ENCODE measurements at places on chromosomes 16 and 17.

DNA sequence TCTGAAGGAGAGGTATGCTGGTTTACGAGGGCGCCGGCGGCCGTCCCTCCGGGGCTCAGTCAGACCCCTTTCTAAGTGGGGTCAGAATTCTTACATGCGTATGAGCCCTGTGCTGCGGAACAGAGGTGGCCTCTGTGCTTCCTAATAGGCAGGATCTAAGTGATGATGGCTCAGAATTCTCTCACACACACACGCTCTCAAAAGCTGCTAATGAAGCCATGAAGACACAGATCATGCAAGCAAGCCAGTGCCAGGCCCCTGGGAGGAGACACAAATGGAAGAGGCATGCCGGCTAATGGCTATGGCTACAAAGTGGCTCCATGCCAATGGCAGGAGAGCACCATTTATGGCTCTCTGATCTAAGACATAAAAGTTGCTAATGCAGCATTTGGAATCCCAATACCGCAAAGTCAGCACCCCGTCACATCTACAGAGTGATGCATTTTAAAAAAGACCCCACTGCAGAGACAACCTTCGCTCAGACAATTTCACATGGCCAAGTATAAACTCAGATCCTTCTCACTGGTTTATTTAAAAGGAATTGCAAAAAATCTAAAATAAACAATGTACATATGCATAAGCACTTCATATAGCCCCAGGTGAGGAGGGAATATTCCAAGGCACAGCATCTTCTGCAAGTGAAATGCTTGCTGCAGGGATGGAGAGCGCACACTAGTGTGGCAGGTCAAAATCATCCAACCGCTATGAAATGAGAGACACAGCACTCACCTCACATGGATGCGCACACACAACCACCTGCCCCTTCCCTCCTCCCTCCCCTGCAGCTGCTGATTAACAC lies 24.5 kb downstream of the NPLOC4 start:
- peak; percentile 42 for DNase-seq

DNA sequence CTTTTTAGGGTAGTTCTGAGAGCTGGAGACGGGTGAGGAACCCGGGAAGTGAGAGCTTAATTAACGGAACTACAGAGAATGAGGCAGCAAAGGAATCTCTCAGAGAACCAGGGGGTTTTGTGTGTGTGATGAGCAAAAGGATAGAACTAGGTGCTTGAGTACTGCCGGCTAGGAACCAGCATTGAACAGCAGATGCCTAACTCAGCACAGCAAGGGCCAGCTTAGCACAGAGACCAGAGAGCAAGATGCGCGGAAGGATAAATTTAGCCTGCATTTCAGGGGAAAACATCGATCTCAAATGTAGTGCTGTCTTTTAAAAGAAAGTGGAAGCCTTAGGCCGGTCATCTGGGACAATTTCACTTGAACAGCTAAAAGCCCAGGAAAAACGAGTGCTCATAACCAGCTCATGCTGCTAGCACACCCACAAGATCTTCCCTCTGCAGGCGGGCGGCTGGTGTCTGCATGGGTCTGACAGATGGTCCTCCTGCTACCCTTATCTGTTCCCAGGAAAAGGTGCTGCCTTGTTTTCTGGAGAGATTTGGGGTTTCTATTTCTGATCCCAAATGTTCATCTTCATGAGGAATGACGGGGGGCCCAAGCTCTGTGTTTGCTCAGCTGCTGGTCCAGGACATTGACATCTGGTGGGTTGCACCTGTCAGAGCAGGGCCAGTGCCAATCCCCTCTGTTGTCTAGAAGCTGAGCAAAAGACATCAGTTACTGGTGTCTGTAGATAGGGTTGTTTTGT lies 103.9 kb downstream of the SOCS1 start:
- peak; percentile 50 for DNase-seq

- no peak for DNase-seq
Measured at GRCh38 chr16:23500212-23500861, 10.0 kb downstream of the GGA2 start.

DNA sequence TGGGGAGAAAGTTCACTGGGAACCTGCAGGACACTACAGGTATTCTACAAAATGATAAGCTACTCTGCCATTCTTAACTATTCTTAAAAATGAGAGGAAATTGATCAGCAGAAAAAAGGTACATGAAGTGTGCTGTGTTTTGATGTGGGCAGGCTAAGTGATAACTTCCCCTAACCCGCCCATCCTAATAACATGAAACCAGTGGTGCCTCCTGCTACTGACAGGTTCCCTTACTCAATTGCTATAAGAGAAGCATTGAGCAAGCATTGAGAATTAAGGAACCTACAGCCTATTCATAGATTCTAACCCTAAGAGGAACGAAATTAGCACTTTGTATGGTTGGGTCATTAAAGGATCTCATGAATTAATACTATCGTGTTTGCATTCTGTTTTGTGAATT lies 18.9 kb downstream of the XYLT1 start:
- no peak for DNase-seq

DNA sequence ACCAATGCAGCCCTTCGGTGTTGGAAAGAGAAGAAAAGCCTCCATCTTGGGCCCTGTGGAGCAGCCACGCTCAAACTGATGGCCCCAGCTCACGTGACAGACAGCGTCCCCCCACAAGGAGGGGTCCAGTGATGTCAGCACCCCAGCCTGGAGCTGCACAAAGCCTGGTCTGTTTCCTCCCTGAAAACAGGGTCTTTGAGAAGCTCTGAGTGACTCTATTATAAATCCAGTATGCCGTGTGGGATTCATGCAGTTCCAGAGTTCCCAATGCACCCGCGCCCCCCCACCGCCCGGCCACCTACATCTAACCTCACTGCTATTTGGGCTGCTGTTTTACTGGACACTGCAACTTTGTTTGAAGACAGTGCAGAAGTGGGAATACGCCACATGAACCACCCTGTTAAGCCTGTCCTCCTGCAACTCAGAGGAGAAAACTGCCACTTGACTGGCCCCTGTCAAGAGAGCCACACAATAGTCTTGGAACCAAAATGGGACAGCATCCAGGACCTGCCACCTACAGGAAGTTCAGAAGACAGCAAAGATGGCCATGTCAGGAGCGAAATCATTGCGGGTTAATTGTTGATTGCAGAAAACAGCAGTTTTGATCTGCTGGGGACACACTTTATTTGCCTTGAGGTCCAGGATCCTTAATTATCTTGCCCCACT lies 33.1 kb downstream of the PMP22 start:
- DNase-seq, result peak; percentile 97

DNA sequence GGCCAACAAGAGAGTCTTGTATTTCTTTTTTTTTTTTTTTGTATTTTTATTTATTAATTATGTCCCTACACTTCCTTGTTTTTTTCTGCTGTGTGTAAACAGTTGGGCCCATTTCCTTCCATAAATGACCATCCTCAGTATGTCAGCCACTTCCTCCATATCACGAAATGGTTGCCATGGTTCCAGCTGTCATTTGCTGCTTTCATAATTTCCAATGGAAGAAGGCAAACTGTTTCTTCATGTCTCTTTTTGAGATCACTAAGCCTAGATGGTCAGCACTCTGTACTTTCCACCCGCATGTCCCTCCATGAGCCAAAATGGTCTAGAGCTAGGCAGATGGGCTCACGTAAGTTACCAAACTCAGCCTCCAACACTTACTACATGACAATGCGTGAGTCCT lies 133.5 kb upstream of the FOXF1 start:
- no peak for DNase-seq

DNA sequence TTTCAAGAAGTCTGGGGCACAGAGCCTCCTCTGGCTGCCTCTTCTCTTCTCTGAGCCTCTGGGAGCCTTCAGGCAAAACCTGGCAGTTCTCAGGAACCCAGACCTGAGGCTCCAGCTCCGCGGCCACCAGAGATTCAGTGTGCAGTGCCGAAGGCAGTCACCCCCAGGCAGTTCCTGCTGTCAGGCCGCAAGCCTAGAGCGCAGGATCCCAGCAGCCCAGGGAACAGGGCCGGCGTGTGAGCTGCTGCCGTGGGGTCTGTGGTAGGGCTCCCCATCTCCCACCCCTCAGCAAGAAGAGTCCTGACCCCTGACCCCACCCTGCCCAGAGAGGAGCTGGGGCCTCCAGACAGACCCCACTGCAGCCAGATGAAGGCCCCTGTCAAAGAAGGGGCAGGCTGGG lies 78.2 kb downstream of the AMFR start:
- DNase-seq, result no peak
